Activated CD8-positive, alpha-beta memory T cell treated with anti-CD3 and anti-CD28 coated beads for 48 hours (primary cell): ENCODE measurements at places on chromosomes 4 and X.

DNA sequence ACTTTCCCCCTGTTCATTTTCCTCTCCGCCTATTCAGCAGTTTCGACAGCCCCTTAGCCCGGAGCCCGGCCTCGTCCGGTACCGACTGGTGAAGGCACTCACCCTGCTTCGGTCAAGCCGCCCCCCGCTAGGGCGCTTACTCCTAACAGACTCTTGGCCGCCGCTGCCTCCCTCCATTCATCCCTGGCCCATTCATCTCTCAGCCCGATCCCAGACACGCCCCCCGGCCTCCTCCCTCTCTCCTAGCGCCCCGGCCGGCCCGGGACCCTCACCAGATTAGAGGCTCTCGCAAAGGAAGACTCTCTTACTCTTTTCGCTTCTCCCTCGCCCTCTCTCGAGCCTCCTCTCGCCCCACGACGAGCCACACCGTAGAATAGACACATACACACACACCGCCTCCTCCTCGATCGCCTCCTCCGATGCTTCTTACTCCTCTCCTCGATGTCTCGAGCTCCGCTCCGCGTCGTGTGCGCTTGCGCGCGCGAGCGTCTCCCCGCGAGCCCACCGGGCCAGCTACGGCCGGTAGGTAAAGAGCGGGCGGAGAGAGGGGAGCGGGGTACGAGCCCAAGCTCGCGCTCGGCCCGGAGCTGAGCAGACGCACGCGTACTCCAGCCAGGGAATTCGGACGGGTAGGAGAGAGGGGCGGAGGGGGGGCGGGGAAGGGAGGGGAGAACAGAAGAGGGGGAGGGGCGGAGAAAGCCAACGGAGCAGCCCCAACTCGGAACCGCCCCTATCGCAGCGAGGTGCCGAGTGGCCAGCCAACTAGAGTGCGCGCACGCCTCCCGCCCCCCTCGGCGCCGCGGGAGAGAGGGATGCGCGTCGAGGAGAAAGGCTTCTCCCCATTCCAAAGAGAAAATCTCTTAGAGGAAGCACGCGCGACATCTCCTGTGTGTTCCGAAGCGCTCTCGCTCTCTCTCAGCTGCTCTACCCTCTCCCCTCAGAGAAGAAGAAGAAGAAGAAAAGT, at the start of gene WNK3:
TSS of gene WNK3 (minus strand) at position 633 of the 964 bp plus-strand sequence.
- DNase-seq = peak; percentile 2

- no peak for DNase-seq
Measured at GRCh38 chr4:155419266-155419665, 42.5 kb upstream of the MAP9 start.

DNA sequence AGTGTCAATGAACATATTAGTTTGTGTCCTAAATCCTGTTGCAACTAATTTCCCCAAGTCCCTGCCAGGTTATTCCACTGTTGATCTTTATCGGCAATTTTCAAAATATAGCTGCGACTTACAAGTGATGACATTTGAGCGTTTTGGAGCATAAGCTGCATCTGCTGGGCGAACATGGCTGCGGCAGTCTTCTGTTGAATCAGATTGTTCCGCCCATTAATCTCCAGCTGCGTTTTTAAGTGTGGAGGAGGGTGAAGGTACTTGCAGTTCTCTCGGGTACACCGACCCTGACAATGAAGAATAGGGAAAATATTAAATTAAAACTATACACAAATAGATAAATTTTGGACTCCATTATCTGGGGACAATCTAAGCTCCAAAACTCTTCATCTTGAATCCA, 82.7 kb downstream of the MBNL3 start:
- no peak for DNase-seq

GRCh38 chrX:155314260-155314659, 20.2 kb downstream of the CLIC2 start:
- no peak for DNase-seq

GRCh38 chrX:110414679-110415439, 56.2 kb downstream of the RTL9 start:
- no peak for DNase-seq

DNA sequence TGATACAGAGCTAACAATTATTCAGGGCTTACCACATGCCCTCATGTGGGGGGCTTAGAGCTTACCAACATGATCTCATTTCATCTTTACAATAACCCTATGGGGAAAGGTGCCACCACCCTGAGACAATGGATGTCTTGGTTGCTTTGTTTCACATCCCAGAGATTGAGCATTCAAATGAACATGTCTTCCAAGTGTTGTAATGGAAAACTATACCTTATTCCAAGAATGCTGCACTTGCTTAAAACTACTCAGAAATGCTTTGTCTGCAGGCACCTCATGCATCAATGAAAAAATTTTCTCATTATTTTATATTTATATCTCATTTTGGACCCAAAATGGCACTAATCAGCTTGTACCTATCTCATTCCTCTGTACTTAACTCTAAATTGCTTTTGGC, 34.6 kb downstream of the BCLAF3 start:
- no peak for DNase-seq

- no peak for DNase-seq
Measured at GRCh38 chr4:156194896-156195295, 241.2 kb upstream of the CTSO start.

GRCh38 chrX:103017542-103017941, 46.4 kb downstream of the BEX1 start:
- no peak for DNase-seq

DNA sequence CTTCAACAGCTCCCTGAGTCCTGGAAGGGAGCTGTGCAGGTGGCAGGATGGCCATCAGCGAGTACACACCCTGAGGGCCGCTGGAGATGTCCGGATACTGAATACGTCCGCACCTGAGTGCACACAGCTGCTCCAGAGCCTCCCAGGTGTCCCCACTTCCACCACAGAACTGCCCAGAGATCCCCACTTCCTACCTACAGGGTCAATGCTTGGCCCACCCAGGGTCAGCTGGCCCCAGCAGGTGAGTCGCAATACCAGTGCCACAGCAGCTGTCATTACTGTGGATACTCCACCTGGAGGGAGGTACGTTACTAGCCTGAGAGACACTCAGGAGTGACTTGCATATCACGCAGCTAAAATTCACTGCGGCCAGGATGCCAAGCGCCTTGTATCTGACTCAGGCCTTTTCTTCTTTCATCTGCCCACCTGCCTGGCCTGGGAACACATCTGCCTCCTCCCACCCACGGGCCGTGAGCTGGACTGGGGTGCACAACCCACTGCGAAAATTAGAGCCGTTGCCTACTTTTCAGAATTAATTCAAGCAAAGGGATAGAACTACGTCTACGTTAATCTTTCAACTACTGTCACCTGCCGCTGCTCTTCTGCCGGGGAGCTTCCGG, 9.4 kb downstream of the C4orf50 start:
- DNase-seq = no peak

- DNase-seq = no peak
Measured at GRCh38 chrX:56066016-56066415, 166.1 kb upstream of the KLF8 start.

GRCh38 chr4:22237846-22238494, 277.9 kb downstream of the ADGRA3 start:
- DNase-seq = no peak

DNA sequence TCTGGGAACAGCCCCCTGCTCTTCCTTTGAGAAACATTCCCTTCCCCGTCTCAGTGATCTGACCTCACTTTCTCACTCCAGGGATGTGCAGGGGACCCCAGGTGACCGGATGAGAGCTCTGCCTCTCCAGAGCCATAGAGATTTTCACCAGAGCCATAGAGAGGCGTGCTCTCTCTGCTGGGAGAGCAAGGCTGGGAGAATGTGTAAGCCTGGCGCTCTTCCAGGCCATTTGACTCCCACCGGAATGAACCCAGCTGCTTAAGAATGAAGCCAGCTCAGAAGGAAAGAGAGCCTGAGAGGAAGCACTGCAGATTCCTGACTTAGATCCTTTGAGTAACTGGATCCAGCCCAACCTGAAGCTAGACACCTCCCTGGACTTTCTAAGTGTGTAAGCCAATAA, 106.4 kb downstream of the DHX15 start:
- no peak for DNase-seq

DNA sequence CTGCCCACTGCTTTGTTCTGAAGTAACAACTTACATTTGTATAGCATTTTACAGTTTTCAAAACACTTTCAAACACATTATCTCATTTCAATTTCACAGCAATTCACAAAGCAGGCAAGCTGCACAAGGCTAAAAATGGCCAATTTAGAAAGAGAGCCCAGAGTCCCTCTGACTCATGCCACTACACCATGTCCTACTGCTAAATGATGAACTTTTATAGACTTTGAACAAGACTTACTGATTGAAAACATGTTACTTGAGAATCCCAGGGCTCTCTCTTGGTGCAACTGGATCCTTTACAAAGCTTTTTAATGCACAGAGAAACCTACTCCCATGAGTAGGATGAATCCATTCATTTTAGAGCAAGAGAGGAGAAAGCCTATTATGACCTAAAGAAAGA, 5.8 kb upstream of the G3BP2 start:
- DNase-seq = no peak

DNA sequence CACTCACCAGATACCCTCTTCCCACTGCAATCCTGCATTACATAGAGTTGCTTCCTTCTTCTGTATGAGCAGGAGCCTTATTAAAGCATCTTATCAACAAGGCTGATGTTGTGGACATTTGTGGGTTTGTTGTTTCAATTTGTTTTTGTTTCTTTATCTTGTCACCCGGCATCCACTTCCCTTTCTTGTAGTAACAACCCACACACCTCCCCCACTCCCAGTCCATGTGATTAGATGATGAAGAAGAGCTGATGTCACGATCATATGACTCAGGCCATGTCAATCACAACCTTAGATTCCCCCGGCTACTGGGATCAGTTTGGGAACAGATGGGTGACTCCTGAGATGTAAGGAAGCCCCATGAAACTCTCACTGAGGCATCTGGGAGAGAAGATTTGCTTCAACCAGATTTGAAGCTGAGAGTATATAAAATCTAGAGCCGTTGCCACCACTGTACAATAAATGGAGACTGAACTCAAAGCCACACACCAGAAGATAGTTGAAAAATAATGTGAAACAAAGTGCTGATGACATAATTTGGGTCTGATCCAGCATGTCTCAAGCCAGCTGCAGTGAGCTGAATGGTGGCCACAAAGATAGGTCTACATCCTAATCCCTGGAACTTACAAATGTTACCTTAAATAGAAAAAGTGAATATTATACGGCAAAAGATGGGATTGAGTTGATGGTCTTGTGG, 34.1 kb upstream of the SRD5A3 start:
- DNase-seq = no peak

DNA sequence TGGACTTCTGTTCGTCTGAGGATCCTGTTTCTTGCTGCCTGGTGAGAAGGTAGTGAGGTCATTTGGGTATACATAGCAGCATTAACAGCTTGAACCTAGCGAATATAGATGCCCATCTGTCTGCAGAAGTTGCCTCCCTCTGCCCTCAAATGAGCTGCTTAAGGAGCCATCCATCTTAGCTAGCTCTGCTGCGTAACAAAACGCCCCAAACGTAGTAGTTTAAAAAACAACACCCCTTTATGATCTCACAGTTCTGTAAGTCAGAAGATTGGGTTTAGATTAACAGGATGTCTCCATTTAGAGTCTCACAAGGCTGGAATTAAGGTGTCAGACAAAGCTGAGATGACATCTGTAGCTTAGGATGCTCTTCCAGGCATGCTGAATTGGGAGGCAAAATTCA, 185.3 kb downstream of the DHRSX start:
- DNase-seq = no peak

GRCh38 chrX:154125391-154126040, 18.5 kb upstream of the OPN1LW start:
- no peak for DNase-seq
